ENCODE measurements at places on chromosomes 13 and 19.
A peak's percentile ranks its signal among the peaks of the same experiment; 100 is the strongest.

DNA sequence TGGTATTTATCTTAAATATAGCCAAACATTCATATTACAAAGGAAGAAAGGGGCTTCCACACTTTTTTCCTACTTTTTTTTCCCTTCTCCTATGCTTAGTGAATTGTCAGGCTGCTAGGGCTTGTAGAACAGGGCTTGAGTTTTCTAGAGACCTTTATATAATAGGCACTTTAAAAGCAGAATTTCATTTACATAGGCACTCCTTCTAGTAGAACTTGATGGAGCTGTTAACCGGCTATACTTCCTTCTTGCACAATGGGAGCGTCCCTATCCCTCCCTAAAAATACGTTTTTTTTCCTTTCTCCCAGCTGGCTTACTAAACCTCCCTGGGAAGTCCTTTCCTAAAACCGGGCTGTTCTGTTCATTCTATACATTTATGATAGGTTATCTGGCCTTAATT lies 1.1 kb downstream of the TRIM13 start:
- DNase-seq: no peak

- DNase-seq: no peak
Observed at GRCh38 chr19:30076751-30077670, 135.0 kb downstream of the URI1 start.

- no peak for DNase-seq
Observed at GRCh38 chr19:30153326-30154210, 211.5 kb downstream of the URI1 start.

- no peak for DNase-seq
Observed at GRCh38 chr19:15730538-15730937, 2.7 kb downstream of the OR10H2 start.

GRCh38 chr13:76904507-76904906 lies 18.3 kb upstream of the KCTD12 start:
- no peak for DNase-seq

GRCh38 chr19:32318884-32319520 lies 26.4 kb upstream of the ZNF507 start:
- no peak for DNase-seq

GRCh38 chr19:2503521-2504109 lies 27.7 kb downstream of the GADD45B start:
- DNase-seq: peak; percentile 61

- DNase-seq: no peak
Observed at GRCh38 chr19:51227326-51227725, 2.4 kb downstream of the CD33 start.

DNA sequence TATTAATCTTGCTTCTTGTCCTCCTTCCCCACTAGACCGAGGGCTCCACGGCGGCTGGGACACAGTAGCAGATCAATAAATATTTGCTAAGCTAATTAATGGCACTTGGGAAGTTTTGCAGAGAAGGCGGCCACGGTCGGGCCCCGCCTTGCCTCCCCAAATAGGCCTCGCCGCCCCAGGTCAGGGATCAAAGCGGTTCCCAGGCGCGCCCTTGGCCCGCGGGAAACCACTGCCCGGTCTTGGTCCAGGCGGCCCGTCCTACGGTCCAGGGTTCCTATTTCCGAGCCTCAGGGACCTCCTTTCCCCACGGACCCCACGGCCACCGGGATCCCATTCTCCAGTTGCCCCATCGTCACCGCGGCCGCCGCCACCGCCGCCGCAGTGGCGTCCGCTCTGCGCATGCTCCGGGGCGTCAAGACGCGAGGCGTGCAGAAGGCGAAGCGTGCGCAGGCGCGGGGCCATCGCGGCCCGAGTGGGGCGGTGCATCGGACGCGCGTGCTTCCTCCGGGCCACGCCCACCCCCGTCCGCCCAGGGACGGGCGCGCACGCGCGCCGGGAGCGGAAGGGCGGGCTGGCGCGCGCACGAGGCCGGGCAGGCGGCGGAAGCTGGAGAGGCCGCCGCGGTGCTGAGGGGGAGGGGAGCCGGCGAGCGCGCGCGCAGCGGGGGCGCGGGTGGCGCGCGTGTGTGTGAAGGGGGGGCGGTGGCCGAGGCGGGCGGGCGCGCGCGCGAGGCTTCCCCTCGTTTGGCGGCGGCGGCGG lies at the start of gene SMARCA4:
Gene SMARCA4 (plus strand): TSS at position 717 of the 759 bp plus-strand sequence. CDS start 23,122 bp downstream, outside the sequence.
- DNase-seq: peak; percentile 98

GRCh38 chr13:80527400-80527799 lies 186.5 kb upstream of the SPRY2 start:
- DNase-seq: no peak

- DNase-seq: no peak
Observed at GRCh38 chr13:112710855-112711527, 21.2 kb downstream of the ATP11A start.

GRCh38 chr19:21028969-21029268 lies 8.5 kb downstream of the ZNF430 start:
- no peak for DNase-seq

GRCh38 chr13:20239748-20240147 lies 7.6 kb upstream of the GJB6 start:
- no peak for DNase-seq

DNA sequence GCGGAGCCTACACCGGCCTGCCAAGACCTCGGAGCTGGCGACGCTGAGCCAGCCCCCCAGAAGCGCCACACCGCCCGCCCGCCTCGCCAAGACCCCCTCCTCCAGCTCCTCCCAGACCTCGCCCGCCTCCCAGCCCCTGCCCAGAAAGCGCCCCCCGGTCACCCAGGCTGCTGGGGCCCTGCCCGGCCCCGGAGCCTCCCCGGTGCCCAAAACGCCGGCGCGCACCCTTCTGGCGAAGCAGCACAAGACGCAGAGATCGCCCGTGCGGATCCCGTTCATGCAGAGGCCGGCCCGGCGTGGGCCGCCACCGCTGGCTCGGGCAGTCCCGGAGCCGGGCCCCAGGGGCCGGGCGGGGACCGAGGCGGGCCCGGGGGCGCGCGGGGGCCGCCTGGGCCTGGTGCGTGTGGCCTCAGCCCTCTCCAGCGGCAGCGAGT lies 10.2 kb downstream of the C19orf25 start:
- DNase-seq: no peak

- DNase-seq: no peak
Observed at GRCh38 chr19:44692379-44692721, 6.6 kb upstream of the CEACAM16 start.

DNA sequence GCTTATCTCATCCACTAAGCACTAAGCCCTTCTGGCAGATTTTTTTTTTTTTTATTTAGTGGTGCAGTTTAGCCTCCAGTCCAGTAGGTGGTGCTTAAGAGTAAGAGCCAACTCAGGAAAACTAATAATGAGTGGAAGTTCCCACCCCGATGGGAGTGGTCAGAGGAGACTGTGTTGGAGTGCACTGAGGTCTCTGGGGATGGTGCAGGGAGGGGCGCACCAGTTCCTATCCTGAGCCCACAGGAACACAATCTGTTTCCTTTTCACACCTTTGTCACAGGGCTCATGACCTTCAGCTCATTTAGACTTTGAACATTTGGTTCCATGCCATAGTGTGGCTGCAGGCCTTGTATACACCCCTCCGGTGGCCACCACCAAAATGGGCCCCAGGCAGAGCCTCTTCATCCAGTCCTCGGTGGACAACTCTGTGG lies 367.4 kb downstream of the SPRY2 start:
- DNase-seq: peak; percentile 40

DNA sequence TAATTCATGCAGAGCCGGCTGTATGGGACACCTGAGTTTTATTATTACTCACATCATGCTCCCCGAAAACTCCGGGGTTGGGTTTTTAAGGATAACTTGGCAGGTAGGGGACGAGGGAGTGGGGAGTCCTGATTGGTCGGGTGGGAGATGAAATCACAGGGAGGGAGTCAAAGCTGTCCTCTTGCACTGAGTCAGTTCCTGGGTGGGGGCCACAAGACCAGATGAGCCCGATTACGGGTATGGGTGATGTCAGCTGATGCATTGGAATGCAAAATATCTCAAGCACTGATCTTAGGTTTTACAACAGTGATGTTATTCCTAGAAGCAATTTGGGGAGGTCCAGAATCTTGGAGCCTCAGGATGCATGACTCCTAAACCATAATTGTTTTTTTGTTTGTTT lies 18.6 kb upstream of the COG3 start:
- peak; percentile 12 for DNase-seq

DNA sequence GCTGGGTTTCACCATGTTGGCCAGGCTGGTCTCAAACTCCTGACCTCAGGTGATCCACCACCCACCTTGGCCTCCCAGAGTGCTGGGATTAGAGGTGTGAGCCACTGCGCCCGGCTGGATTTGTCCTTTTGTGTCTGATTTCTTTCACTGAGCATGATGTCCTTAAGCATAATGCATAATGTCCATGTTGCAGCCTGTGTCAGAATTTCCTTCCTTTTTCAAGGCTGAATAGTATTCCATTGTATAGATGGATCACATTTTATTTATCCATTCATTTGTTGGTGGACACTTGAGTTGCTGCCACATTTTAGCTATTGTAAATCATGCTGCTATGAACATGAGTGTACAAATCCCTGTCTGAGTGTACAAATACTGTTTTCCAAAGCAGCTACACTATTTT lies 25.5 kb downstream of the RFX2 start:
- DNase-seq: no peak

DNA sequence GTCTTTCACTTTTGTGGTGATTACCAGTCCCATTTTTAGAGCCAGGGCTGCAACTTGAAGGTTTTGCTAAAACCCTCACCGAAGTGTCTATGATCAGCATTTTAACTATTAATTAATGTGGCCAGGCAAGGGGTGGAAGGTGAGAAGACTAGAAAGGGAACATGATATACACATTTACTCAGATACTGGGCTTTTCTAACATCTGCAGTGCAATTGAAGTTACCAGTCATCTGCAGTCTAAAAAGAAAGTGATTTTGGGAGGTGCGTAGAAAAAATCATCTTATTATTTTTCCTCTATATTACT lies 481 bp downstream of the ALOX5AP start:
- DNase-seq: no peak

- no peak for DNase-seq
Observed at GRCh38 chr19:48714759-48715675, 4.5 kb downstream of the MAMSTR start.

DNA sequence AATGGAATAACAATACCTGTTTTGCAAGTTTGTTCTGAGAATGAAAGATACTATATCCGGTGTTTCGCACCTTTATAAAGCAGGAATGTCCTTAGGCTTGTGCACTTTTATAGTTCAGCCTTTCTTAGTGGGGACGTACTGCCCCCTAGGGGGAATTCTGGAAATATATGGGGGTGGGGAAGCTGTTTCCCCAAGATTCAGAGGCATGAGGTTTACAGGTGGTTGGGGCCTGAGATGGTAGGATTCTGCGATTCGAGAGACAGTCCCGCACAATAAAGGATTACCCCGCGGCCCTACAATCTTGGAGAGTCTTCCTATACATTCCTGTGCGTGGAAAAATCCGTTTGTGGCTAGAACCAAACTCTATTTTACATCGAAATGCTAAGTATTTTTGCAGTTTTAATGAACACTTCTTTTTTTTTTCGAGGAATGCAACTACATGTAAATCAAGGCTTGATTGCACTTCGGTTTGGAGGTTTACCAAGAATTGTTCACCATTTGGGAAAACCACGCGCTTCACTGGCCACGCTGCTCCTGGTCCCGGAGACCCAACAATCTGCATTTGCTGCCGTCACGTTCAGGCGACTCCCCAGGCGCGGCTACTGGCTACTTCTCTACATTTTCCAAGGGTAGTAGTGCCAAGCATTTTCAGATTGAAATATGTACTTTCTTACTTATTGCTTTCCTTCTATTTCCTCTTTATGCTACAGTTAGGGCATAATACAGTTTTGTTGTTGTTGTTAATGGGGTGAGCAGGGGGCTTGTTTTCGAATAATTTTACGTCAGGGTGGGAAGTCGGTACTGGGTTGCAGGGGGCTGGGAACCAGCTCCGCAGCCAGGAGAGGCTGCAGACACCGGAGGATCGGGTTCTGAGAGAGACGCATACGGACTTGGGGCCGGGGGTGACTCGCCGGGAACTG lies 830 bp downstream of the NEK5 start:
- DNase-seq: peak; percentile 67

GRCh38 chr13:51269039-51269438 lies 46.8 kb downstream of the FAM124A start:
- DNase-seq: peak; percentile 33

DNA sequence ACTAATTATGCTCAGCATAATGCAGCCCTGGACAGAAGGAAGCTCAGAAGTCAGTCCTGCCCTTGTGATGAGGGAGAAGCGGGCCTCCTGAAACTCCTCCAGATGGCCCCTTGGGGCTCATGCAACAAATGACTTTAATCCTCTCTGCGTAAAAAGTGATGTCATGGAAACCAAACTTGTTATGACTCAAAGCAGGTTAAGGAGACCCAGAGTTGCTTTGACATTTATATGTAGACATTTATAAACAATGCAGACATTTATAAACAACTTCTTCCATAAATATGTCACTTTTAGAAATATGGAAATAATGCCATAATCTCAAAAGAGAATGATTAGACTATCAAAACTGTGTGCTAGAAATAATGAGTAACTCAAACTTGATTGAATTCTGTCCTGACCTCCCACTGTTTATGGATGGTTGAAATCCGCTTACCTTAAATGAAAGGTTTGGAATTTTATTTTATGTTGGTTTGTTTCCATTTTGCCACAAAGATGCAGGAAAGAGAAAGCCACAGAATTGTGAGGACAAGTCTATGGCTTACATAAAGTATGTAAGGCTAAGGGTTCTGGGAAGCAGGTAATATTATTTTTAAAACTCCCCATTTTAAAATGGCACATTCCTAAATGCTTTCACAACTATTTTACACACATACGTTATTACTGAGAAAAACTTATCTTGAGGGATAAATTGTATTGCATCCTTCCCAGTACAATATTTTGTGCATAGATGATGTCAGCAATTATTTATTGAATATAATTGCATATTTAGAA lies 73.7 kb downstream of the CYSLTR2 start:
- peak; percentile 75 for DNase-seq

DNA sequence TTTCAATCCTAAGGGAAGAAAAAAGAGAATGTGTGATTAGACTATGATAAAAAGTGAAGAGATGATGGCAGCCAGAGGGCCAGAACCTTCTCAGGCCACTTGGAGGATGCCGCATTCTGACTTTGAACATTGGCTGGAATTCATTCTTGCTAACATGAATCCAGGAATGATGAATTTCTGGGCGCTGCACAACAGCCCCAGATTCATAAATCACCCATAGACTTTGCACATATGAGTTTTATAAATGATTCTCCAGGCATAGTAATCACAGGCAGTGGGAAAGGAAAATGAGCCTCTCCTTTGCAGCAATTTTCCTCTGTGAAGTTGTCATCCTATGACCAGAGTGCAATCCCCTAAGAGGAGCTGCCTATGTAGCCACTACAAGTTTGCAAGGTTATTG lies 555.4 kb downstream of the KCTD12 start:
- DNase-seq: no peak

GRCh38 chr13:19864746-19865309 lies 1.4 kb upstream of the ZMYM5 start:
- DNase-seq: peak; percentile 80

- DNase-seq: no peak
Observed at GRCh38 chr19:56619121-56619520, 23.8 kb upstream of the SMIM17 start.

- DNase-seq: peak; percentile 53
Observed at GRCh38 chr13:98998831-98999638, 21.2 kb upstream of the DOCK9 start.

GRCh38 chr13:46134494-46134893 lies 29.7 kb upstream of the CPB2 start:
- no peak for DNase-seq

Data from cardiac fibroblast (primary cell).